ENCODE measurements at places on chromosomes 1 and 21. TPM values are rescaled to one million over a fixed set of nuclear protein-coding genes. Genes with fewer than 3 reads are reported as not detected.

The HRNR gene
- not detected for total RNA-seq

The LAMC2 gene
- total RNA-seq = 32.6 TPM

The LDLRAD1 gene
- total RNA-seq = not detected

The PPM1J gene
- total RNA-seq = 3.6 TPM

The KCNJ10 gene
- 0.06 TPM for total RNA-seq

The KCNE1 gene
- total RNA-seq = 1.5 TPM

The OR2M2 gene
- total RNA-seq = not detected

The PALMD gene
- 31.8 TPM for total RNA-seq

The RHD gene
- total RNA-seq = not detected

The GNG5 gene
- total RNA-seq = 69.9 TPM

The DIO1 gene
- not detected for total RNA-seq

The CD2 gene
- 0.42 TPM for total RNA-seq

The SPRR5 gene
- total RNA-seq = not detected

The MAB21L3 gene
- under 0.01 TPM for total RNA-seq

The KRTAP13-2 gene
- not detected for total RNA-seq

The ATP1A2 gene
- 214 TPM for total RNA-seq

The YBX1 gene
- 799 TPM for total RNA-seq

The CROCC gene
- total RNA-seq = 36.3 TPM

The EPHA10 gene
- 0.17 TPM for total RNA-seq

The ITLN1 gene
- total RNA-seq = not detected

The GABPA gene
- 17.6 TPM for total RNA-seq

The KDF1 gene
- total RNA-seq = 0.42 TPM

The AIM2 gene
- total RNA-seq = not detected

The AMY1C gene
- total RNA-seq = not detected

The SAMSN1 gene
- total RNA-seq = 2.9 TPM

The SLC41A1 gene
- 37.1 TPM for total RNA-seq

The TMCO4 gene
- 34.4 TPM for total RNA-seq

The C1orf141 gene
- total RNA-seq = not detected

The EXOC8 gene
- 13.0 TPM for total RNA-seq

The NOS1AP gene
- total RNA-seq = 5.0 TPM

The OR10J1 gene
- not detected for total RNA-seq

The OPTC gene
- total RNA-seq = not detected

The KPRP gene
- total RNA-seq = not detected

The ADCY10 gene
- 0.29 TPM for total RNA-seq

The SPRR2B gene
- total RNA-seq = not detected

Measured in esophagus muscularis mucosa (tissue), 4 donors.